Type B pancreatic cell (in vitro differentiated cells): ENCODE measurements at places on chromosomes 5 and 9.

- H3K36me3 ChIP-seq: peaks cover 14% of the 10 kb centered on the region
- no peaks in the 10 kb centered on the region for H3K27me3 ChIP-seq
- DNase-seq: no peak
- H3K4me1 ChIP-seq: peaks cover 10% of the 10 kb centered on the region
- H3K27ac ChIP-seq: peak overlapping the region; percentile 90
- peak overlapping the region; percentile 94 for H3K4me3 ChIP-seq
Observed at GRCh38 chr9:32525709-32526030, 326 bp downstream of the RIGI start.

- DNase-seq: no peak
- H3K36me3 ChIP-seq: peaks cover 30% of the 10 kb centered on the region
- peaks cover 11% of the 10 kb centered on the region for H3K4me1 ChIP-seq
- no peak overlapping the region for H3K27ac ChIP-seq
- no peak overlapping the region for H3K4me3 ChIP-seq
- H3K27me3 ChIP-seq: no peaks in the 10 kb centered on the region
Observed at GRCh38 chr5:90402521-90403255, 6.9 kb downstream of the CETN3 start.

- no peaks in the 10 kb centered on the region for H3K27me3 ChIP-seq
- no peaks in the 10 kb centered on the region for H3K36me3 ChIP-seq
- no peak for DNase-seq
Observed at GRCh38 chr5:39912906-39913305, 488.1 kb upstream of the DAB2 start.

DNA sequence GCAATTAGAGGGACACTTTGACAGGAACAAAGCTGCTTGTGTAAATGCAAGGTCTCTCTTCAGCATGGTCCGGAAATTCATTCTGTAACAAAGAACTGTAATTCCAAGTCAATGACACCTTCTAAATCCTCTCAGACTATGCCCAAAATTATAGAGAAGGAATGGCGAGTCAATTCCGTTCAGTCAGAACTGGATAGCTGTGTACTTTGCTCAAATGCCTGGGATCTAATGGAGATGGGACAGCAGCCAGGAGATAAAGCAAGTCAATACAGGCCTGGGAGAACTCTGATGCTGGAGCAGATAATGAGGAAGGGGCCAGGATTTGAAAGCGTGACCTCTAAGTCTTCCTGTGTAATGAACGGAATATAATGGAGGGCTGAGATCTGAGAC lies 96.4 kb upstream of the SPRY4 start:
- no peak overlapping the region for H3K27ac ChIP-seq
- no peaks in the 10 kb centered on the region for H3K27me3 ChIP-seq
- no peaks in the 10 kb centered on the region for H3K36me3 ChIP-seq
- H3K4me3 ChIP-seq: no peak overlapping the region

DNA sequence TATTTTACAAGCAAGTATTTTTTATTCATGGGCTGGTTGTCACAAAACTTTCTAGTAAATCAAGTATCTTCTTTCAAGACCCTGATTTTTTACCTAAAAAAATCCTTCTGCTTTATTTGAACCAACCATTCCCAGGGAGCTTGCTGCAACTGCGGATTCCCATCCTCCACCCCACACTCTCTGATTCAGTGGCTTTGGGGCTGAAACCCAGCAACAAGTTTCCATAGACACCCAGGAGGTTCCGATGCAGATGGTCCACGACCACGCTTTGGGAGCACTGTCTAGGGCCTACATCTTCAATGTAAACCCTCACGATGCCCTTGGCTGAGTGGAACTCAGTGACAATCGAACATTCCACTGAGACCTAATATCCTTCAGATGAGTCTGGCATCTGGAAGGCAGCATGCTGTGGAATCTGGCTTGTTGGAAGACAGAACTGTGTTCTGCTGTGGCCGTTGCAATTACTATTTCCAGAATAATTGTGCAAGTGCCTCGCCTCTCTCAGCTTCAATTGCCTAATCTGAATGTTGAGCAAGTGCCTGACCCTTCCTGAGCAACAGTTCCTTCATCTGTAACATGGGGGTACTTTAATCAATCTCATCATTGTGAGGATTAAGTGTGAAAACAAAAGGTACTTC lies 105.1 kb downstream of the INSYN2B start:
- H3K4me1 ChIP-seq: peaks cover 13% of the 10 kb centered on the region
- H3K4me3 ChIP-seq: no peak overlapping the region
- no peak for DNase-seq
- H3K27ac ChIP-seq: no peak overlapping the region

DNA sequence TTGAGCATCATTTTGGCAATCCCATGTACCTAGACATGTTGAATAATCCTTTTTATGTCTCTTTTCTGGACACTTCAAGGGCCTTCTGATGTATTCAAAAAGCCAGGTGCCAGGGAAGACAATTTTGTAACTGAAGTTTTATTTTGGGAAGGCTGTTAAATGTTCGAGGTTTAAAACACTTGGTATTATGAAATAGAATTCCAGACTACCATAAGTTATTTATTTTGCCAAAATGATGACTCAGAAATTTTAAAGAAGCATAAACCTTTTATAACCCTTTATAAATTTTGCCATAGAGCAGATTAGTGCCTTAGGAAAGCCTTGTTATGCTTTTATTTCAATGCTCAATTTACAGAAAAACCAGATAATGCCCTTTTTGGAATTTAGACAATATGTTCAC lies 30.3 kb upstream of the UHRF2 start:
- H3K4me3 ChIP-seq: no peak overlapping the region
- H3K36me3 ChIP-seq: no peaks in the 10 kb centered on the region
- peaks cover 7% of the 10 kb centered on the region for H3K27me3 ChIP-seq
- DNase-seq: no peak

DNA sequence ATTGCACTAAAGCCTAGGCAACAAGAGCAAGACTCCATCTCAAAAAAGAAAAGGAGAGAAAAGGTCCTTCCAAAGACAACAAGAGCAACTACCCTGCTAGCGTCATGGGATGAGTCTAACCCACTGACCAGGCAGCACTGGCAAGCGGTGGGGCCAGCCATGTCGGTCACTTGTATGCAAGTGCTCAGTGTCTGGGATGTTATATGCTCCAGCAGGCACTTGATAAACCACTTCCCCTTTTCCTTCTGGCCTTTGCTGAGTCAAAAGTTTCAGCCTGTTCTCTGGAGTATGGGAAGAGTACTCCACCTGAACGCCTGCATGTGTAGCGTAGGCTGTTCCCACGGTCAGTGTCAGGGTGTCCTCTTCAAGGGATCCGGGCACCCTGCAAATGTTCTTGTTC lies 9.2 kb upstream of the MXD3 start:
- H3K4me3 ChIP-seq: no peak overlapping the region
- H3K36me3 ChIP-seq: peaks cover 18% of the 10 kb centered on the region
- H3K4me1 ChIP-seq: peaks cover 5% of the 10 kb centered on the region
- no peaks in the 10 kb centered on the region for H3K27me3 ChIP-seq
- H3K27ac ChIP-seq: no peak overlapping the region
- no peak for DNase-seq

GRCh38 chr5:150153957-150154617 lies 1.6 kb downstream of the PDGFRB start:
- H3K4me1 ChIP-seq: peaks cover 47% of the 10 kb centered on the region
- H3K36me3 ChIP-seq: no peaks in the 10 kb centered on the region
- H3K4me3 ChIP-seq: peak overlapping the region; percentile 89
- H3K27me3 ChIP-seq: peaks cover 21% of the 10 kb centered on the region
- no peak for DNase-seq
- H3K27ac ChIP-seq: peak overlapping the region; percentile 54

- H3K4me3 ChIP-seq: peak overlapping the region; percentile 55
- H3K36me3 ChIP-seq: peaks cover 4% of the 10 kb centered on the region
- DNase-seq: no peak
- no peaks in the 10 kb centered on the region for H3K27me3 ChIP-seq
- no peak overlapping the region for H3K27ac ChIP-seq
Observed at GRCh38 chr9:133378408-133378962, 2.3 kb downstream of the STKLD1 start.

DNA sequence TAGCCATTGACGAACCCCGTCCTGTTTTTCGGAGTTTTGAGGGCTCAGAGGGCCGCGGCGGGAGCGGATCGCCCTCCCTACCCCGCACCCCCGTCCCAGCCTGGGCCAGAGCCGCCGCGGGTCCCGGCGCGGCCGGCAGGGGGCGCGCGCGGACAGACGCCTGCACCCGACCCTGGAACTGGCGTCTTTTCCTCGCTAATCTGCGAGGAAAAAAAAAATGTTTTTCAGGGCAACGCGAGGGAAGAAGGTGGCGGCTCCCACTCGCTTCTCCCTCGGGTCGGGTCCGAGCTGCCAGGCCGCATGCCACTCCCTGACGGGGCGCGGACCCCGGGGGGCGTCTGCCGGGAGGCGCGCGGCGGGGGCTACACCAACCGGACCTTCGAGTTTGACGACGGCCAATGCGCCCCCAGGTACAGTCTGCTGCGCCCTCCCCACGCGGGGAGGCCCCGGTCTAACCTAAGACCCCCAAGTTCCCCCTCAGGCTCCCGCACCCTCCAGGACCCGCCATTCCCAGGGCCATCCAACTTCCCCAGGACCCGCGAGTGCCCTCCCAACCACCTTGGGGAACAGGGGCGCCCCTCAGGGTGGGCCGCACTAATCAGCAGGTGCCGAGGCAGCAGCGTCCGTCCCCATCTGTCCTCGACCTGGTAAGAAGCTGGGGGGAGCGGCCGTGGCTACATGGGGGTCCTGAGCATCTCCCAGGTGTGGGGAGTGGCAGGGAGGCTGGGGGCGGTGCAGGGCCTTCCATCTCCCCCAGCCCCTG lies at the start of gene KCNT1:
TSS of gene KCNT1 (plus strand) at position 227 of the 763 bp plus-strand sequence. CDS start at position 301, 74 bp downstream.
- no peak within 1 kb of the TSS for H3K4me3 ChIP-seq
- no peaks in the 10 kb centered on the region for H3K36me3 ChIP-seq
- peaks cover 16% of the 10 kb centered on the region for H3K27me3 ChIP-seq
- H3K4me1 ChIP-seq: no peaks in the 10 kb centered on the region
- no peak within 1 kb of the TSS for H3K27ac ChIP-seq
- peak; percentile 86 for DNase-seq
